Fibroblast of skin of right quadriceps (primary cell): ENCODE measurements at places on chromosomes 7 and 10.
A peak's percentile ranks its signal among the peaks of the same experiment; 100 is the strongest.

DNA sequence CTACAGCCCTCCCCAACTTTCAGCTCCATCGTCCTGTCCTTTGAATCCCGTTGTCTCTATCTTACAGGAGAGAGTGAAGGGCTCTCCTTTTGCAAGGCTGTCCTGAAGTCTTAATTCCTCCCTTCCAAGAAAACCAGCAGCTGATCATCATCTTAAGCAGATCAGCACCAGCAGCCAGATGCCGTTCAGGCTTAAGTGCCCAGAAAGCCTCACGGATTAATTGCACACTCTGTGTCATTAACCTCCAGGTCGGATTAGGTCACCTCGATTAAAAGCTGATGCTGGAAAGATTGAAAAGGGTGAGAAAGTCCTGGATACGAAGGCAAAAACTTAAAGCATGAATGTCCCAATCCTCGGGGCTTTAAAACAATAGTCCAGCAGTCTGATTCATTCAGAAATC lies 24.8 kb upstream of the ADARB2 start:
- DNase-seq, result no peak

- DNase-seq, result peak; percentile 83
Observed at GRCh38 chr10:33509231-33509831, 174.9 kb upstream of the NRP1 start.

- no peak for DNase-seq
Observed at GRCh38 chr7:84820481-84820880, 366.4 kb downstream of the SEMA3D start.

GRCh38 chr10:8060010-8060703 lies 5.7 kb downstream of the GATA3 start:
- DNase-seq, result peak; percentile 59

DNA sequence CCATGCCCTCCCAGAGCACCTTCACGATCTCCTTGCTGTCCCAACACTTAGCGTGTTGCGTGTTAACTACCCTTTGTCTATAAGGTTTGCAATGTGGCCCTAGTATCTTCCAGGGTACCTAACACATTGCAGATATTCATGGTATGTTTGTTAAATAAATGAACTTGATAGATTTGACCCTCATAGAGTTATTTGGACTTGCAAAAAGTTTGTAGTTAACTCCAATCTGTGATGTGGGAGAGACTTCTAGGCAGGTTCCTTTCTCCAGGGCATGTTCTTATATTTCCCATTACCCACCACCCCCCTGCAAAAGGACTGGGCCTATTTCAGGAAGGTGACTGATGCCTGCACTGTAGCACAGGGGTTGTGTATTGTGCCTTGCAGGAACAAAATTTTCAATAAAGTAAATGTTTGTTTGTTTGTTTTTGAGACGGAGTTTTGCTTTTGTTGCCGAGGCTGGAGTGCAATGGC lies 612 bp downstream of the HILPDA start:
- DNase-seq, result no peak

DNA sequence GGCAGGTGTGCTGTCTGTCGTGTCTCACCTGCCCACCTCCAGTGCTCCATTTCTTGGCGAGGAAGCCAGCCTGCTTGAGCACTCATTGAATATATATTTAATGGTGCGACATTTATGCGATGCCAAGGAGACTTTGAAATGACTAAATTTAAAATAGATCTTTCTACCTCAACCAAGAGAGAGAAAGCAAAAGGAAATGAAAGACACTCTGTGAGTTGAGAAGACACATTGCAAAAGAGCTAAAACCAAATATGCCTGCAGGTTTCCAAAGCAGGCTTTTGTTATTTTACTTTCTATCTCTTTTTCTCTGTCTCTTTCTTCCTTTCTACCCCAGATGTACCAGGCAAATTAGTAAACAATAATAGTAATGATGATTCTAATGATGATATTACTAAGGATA lies 53.6 kb upstream of the AOAH start:
- DNase-seq, result no peak

GRCh38 chr10:824497-824896 lies 107.0 kb downstream of the LARP4B start:
- no peak for DNase-seq

DNA sequence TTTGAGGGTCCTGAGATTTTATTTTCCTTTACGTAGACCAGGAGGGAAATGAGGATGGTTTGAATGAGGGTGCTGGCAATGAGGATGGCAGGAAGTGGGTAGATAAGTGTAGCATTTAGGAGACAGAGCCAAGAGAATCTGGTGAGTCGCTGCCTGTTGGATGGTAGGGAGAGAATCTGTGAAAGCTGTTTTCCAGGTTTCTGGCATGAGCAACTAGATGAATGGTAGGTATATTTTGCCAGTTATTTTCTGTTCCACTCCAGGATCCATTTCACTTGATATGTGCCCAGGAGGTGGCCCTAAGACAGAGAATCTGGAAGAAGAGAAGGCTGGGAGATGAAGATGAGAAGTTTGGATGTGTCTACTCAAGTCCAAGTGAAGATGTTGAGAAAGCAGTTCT lies 63.3 kb upstream of the VIPR2 start:
- DNase-seq, result no peak

DNA sequence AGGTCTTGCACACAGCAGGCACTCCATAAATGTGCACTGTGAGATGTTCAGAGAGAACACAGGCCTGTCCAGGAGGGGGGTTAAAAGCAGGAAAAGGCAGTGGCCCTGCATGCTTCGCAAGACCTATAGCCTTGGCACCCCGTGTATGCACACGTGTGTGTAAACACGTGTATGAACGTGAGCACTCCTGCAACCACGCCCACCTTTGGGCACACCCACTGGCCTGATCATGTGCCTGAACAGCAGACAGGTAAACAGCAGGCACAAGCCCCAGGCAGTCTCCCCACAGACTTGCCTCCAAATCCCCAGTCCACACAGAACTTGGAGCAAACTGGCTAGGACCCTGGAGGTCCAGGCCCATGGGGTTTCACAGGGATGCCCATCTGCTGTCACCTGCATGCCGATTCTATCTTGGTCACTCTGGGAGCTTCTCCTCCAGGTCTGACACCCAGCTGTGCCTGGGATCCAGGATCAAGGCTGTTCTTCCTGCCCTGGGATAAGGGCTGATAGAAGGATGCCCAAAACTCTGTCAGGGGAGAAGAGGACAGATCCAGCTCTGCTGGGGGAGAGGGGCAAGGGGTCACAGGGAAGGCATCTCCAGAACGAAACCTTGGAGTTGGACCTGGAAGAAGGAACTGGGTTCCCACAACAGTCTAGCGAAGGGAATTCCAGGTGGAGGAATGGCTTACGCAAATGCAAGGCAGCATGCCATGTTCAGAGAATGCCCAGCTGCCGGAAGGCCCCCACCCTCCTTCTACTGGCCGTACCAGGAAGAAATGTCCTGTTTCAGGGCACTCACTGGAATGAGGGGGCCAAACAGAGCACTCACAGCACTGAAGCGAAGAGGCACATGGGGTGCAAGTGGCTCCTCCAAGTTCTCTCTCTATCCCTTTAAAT lies 14.3 kb upstream of the ZMIZ1 start:
- no peak for DNase-seq

DNA sequence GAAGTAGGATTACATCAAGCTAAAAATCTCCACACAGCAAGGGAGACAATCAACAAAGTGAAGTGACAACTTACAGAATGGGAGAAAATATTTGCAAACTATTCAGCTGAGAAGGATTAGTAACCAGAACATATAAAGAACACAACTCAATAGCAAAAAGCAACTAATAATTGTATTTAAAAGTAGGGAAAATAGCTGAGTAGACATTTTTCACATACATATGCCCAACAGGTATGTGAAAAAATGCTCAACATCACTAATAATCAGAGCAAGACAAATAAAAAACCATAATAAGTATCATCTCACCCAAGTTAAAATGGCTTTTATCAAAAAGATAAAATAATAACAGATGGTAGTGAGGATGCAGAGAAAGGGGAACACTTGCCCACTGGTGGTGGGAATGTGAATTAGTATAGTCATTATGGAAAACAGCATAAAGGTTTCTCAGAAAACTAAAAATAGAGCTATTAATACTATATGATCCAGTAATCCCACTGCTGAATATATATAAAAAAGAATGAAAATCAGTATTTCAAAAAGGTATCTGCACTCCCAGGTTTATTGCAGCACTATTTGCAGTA lies 784.5 kb upstream of the C7orf33 start:
- no peak for DNase-seq

DNA sequence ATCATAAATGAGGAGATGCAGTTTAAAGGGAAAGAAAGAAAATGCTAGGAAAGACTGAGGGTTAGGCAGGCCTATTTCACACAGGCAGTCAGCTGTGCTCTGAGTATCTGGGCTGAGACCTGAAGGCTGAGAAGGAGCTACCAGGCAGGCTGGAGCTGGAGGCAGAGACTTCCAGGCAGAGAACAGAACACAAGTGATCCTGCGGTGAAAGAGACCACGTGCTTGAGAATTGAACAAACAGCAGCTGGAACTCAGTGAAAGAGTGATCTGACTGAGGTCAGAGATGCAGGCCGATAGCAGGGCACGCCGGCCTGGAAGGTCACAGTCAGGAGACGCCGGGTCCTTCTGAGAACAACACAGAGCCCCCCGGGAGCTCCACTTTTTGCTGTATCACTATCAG lies 147.8 kb downstream of the ADAM12 start:
- DNase-seq, result no peak

DNA sequence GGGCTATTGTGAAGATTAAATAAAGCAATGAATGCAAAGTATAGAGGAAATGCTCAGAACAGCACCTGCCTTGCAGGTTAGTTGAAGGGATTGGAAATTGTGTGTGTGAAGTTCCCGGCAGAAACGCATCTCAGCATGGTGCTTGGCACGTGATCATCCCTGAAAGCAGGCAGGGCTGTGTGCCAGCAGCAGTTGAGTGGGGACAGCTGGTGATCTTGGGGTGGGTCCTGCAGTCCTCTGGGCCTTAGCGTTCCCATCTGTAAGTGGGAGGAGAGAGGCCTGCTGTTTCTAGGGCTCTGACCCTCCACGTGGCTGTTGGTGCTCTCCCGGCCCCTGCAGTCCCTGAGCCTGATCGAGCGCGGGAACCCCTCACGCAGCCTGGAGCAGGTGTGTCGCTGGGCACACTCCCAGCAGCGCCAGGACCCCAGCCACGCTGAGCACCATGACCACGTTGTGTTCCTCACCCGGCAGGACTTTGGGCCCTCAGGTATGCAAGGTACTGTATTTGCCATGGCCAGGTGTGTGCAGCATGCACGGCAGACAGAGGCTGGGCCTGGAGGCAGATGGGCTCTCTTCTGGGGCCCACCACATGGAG lies 55.3 kb downstream of the TBATA start:
- no peak for DNase-seq

DNA sequence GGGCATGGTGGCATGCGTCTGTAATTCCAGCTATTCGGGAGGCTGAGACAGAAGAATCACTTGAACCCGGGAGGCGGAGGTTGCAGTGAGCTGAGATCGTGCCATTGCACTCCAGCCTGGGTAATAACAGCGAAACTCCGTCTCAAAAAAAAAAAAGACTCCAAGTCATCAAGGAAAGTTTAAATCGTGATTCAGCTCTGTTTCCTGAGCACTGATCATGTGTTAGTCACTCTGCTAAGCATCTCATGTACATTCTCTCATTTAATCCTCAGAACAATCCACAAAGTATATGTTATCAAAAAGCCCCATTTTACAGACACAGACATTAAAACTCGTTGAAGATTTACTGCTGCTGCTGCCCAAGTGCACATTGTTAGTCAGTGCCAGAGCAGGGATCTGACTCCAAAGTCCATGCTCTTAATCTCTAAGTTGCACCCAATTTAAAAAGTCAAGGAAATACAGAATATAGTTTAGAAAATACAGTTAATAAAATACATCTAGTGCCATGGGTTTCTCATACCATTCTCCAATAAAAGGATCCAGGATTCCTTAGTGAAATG lies 6.2 kb downstream of the PIK3AP1 start:
- peak; percentile 47 for DNase-seq

DNA sequence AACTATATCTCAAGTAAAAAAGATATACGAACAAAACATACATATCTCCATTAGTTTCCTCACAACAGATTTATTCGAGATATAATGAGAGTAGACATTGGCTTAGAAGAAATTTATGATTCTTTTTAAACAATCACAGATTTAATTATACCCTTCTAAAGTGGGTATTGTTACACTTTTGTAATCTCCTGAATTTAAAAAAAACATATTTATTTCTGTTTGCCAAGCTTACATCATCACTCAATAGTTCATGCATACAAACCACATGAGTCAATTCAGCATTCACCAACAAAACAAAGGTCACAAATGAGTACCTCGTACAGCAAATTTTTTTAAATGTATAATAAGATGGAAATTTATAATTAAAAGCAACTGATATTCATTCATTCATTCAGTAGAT lies 17.6 kb downstream of the LRRN3 start:
- DNase-seq, result peak; percentile 18

- no peak for DNase-seq
Observed at GRCh38 chr10:59036311-59037017, 140.0 kb upstream of the PHYHIPL start.

- no peak for DNase-seq
Observed at GRCh38 chr7:133706016-133706415, 421.1 kb upstream of the LRGUK start.

- no peak for DNase-seq
Observed at GRCh38 chr10:43674553-43675210, 26.0 kb upstream of the ZNF32 start.

DNA sequence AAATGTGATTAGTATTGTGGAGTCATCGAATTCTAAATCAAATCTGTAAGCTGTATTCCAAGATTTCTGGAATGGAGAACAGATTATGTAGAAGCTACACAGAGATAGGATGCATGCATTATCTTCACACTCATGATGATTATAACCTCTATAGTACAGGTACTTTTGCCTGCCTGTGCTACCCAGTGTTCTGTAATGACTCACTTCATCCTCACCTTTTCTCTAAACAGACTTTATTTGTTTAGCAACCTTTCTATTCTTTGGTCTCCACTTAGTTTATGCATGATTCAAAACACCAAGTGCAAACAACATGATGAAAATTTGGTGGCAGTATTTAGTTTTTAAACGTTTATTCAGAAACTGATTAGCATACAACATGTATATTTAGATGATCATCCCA lies 68.4 kb upstream of the PRPS1L1 start:
- no peak for DNase-seq

GRCh38 chr10:107557916-107558315 lies 393.4 kb upstream of the SORCS1 start:
- DNase-seq, result peak; percentile 21

GRCh38 chr7:32618987-32619386 lies 123.7 kb downstream of the AVL9 start:
- DNase-seq, result no peak

GRCh38 chr7:107833684-107834106 lies 30.7 kb upstream of the SLC26A3 start:
- no peak for DNase-seq

- DNase-seq, result peak; percentile 69
Observed at GRCh38 chr10:61903221-61903927, 1.9 kb downstream of the ARID5B start.

- no peak for DNase-seq
Observed at GRCh38 chr7:105877736-105878135, 1.3 kb upstream of the ATXN7L1 start.

GRCh38 chr10:88908194-88908593 lies 28.1 kb downstream of the STAMBPL1 start:
- no peak for DNase-seq
